ENCODE measurements at places on chromosomes 3 and 15. TPM values are rescaled to one million over a fixed set of nuclear protein-coding genes. Genes with fewer than 3 reads are reported as not detected.

The CCDC13 gene
- total RNA-seq, result 1.4 TPM

The MYO9A gene
- 119 TPM for total RNA-seq

The CYP1A2 gene
- not detected for total RNA-seq

The UBA3 gene
- 82.3 TPM for total RNA-seq

The ANKRD63 gene
- 0.27 TPM for total RNA-seq

The LTK gene
- total RNA-seq, result 0.36 TPM

The UPK1B gene
- not detected for total RNA-seq

The RFT1 gene
- total RNA-seq, result 12.1 TPM

The FLNB gene
- 57.6 TPM for total RNA-seq

Data from cerebellum (tissue), 4 donors.